Left ventricle myocardium superior (tissue), 1 donor: ENCODE measurements at places on chromosomes 4 and X. TPM values are rescaled to one million over a fixed set of nuclear protein-coding genes. Genes with fewer than 3 reads are reported as not detected.

Gene AFAP1
- total RNA-seq = 7.7 TPM

Gene KLB
- total RNA-seq = 0.12 TPM

Gene KIT
- total RNA-seq = 1.4 TPM

Gene LDOC1
- total RNA-seq = 3.7 TPM

Gene BANK1
- total RNA-seq = 0.12 TPM

Gene AFM
- total RNA-seq = not detected
